CD8-positive, alpha-beta T cell (primary cell): ENCODE measurements at places on chromosomes 12 and 14.

DNA sequence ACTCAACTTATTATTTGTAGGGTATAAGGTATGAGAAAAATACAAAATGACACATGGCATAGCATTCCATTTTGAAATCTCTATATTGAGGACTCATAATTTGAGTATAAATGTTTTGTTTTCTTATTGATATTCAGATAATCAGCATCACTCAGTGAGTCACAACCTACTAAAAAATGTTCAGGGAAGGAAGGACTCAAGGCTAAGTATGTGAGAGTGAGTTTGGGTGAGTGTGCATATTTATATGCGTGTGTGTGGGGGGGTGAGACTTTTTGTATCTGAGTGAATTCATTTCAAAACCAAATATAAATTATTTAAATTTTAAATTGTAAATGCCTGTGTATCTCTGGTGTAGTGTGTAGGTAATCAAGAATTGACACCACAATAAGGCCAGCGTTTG is 87.8 kb upstream of the PRKD1 start:
- no peak for DNase-seq

GRCh38 chr14:36751106-36751505 is 89.4 kb downstream of the PAX9 start:
- no peak for DNase-seq

GRCh38 chr12:54273981-54274380 is 5.9 kb downstream of the CBX5 start:
- no peak for DNase-seq

DNA sequence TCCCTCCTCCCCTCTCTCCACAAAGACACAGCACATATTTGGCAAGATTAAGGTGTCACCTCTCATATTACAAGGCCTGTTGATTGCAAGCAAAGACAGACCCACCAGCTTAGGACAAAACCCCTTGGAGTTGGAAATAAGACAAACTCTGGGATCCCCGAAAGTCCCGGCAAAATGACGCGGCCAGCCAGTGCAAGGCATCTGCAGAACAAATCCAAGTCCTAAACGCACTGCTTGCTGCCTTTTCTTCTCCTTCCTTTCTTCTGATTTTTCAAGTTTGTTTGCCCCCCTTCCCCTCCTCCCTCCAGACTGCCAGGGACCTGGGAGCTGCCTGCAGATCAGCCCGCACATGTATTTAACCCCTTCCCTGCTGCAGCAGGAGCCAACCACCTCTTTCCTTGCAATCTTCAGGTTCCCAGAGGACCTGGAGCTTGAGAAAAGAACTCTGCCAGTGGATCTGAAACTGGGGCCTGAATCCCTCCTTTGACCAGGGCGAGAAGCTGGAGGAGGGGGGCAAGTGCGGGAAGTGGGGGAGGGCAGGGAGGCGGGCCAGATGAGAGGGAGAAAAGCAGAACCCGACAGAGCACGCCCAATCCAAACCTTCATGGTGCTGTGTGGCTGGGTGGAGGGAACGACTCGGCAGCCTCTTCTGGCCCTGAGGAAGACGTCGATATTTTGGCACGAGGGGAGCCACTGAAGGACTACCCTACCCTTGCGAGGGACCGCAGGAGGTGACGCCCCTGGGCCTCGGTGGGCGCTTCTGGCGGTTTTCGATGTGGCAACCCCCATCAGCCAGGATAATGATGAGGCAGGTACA is 2.0 kb upstream of the NTF3 start:
- DNase-seq = no peak

DNA sequence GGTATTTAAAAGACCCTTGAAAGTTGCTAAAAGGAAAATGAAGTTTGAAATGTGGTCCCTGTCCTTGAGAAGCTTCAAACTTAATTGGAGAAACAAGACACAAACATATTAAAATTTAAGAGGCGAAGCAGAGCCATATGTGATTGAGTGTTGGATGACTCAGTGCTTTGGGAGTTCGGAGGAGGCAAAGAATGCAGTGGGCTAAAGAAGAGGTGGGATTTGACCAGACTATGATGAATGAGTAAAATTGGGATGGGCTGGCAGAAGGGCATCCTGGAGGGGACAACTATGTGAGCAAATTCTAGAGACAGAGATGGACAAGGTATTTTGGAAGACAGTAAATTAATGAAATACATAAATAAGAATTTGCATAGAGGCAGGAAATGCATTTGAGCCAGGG is 358.6 kb downstream of the EGLN3 start:
- DNase-seq = no peak

DNA sequence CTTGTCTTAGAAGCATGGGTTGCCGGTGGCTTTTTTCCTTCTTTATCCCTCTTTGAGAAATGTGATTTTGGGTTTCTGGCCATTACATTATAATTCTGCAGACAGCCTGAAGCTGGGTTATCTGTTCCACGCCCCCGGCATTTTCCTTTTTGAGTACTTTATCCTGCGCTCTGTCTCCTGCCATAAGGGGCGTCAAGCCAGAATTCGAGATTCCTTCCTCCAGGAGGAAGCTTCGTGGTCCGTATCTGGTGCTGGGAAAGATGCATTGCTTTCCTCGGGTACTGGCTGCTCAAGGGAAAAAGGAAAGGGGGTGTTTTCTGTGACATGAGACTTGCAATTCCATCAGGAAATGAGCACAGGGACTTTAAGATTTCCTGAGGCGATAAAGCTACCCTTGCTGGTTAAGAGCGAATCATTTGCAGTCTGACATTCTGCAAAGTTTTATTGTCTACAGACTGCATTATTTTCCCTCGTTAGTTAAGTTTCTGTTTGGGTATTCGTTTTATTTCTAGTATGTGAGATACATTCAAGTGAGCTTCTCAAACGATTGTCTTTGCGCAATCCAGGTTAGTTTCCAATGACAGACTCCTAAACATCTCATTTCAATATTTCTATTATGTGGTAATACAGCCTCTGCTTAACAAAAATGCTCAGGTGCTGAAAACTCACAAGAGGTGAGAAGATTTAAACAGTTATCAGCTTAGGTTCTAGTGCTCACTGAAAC is 694 bp downstream of the AKAP5 start:
- peak; percentile 24 for DNase-seq

DNA sequence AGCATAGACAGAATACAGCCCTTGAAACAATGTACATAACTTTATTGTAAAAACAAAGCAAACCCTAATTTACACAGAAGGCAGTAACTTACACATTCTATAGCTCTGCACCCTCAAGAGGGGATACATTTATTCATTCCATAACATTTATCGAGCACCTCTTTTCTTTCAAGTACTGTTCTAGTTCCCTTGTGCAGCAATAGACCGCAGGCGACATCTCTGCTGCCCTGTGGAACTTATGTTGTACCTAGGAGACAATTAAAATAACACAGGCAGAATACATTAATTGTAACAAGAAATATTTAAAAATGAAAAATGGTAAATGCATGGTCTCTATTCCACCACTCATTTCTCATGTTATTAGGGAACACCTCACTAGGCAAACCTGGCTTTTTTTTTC is 1.4 kb upstream of the ARHGDIB start:
- DNase-seq = no peak

GRCh38 chr12:101616027-101616494 is 21.3 kb downstream of the MYBPC1 start:
- no peak for DNase-seq

- no peak for DNase-seq
Measured at GRCh38 chr12:130162745-130163460, 639 bp downstream of the FZD10 start.

GRCh38 chr12:129101816-129102215 is 248.5 kb downstream of the GLT1D1 start:
- no peak for DNase-seq

GRCh38 chr14:68471029-68471963 is 321.6 kb downstream of the ZFP36L1 start:
- DNase-seq = no peak

DNA sequence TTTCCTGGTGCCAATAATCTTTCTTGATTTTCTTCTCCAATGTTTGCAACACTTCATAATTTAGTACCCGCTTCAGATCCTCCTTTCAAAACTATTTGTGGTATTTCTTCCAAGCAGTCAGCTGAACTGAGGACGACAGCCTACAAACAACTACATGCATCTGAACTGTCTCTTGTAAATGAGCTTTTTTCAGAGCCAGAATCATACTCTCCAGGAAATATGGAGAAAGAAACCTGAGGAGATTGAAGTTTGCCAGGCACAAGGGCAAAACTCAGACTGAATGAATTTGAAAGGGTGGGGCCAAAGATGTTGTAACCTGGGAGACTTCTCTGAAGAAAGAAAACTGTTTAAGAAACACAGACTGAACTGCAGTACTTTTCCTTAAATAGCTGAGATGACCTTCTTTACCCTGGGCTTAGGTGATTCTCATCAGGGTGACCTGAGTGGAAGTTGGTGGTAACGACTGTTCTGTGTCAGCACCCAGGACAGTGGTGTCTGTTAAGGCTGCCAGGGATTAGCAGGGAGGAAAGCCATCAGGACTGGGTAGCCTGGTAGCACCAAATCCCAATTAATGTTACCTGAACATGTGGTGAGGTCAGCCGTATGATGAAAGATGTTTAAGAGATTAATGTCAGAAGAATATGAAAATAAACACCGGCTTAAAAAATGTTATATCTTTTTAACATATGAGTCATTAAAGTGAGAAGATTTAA is 95.0 kb downstream of the TGFB3 start:
- no peak for DNase-seq

DNA sequence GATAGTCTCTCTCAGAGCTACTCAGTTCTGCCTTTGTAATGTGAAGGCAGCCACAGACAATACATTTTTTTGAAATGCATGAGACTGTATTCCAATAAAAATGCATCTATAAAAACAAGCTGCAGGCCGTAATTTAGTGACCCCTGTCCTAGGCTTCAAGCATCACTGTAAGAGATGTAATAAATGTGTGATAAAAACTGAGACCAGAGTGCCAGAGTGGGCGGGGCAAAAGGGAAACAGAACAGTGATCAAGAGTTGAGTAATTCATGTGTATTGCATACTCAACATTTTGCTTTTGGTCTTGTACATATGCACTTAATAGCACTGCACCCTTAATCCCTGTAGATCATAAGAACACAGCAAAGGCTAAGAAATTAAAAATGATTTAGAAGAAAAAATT is 743.5 kb downstream of the DIO2 start:
- no peak for DNase-seq

GRCh38 chr12:130011611-130012385 is 108.0 kb upstream of the TMEM132D start:
- DNase-seq = no peak

DNA sequence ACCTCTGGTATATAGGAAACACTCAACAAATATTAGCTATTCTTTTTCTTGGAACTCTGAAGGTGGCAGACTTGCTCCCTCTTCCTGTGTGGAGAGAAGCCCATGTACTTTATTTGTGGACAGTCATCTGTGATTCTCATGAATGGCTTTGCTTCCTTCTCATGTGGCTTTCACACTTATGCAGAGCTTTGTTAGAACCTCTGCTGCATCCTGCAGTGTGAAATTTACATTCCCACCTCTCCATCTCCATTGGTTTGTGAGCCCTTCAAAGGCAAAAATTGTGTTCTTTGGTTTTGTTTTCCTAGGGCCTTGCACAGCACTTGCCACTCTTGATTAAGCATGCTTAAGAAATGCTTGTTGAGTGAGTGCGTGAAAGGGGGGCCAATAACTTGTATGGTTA is 51.9 kb downstream of the BICD1 start:
- DNase-seq = no peak

- DNase-seq = no peak
Measured at GRCh38 chr12:119931402-119931801, 54.3 kb upstream of the CIT start.

DNA sequence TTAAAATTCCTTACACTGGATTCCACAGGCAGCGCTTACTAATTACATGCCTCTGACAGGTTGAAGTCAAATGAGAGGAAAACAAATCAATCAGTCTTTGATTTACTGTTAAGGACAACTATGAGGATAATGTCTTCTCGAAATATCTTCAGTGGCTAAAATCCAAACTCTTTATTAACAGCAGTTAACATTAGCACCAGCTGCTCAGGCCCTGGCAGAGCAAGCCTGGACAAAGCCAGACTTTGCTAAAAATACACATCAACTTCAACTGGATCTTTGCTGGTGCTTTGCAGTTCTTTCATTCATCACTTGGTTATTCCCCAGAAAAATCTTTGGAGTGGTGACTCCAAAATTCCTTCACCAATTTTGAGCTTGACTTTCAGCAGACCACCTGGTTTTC is 98.7 kb downstream of the HECTD4 start:
- no peak for DNase-seq

DNA sequence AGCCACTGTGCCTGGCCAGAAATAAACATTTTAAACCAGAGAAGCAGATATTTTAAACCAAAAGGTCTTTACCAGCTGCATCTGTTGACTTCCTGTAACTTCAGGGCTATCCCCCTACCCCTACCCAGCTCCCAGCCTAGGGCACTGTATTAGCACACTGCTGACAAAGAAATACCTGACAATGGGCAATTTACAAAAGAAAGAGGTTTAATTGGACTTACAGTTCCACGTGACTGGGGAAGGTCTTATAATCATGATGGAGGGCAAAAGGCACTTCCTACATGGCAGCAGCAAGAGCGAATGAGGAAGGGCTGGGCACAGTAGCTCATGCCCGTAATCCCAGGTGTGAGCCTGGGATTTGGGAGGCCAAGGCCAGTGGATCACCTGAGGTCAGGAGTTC is 26.0 kb downstream of the GEMIN2 start:
- no peak for DNase-seq

- no peak for DNase-seq
Measured at GRCh38 chr12:120254809-120255208, 10.7 kb downstream of the PXN start.

GRCh38 chr14:33781236-33781635 is 169.6 kb downstream of the EGLN3 start:
- no peak for DNase-seq

- DNase-seq = no peak
Measured at GRCh38 chr12:107667464-107667863, 18.1 kb upstream of the PWP1 start.

DNA sequence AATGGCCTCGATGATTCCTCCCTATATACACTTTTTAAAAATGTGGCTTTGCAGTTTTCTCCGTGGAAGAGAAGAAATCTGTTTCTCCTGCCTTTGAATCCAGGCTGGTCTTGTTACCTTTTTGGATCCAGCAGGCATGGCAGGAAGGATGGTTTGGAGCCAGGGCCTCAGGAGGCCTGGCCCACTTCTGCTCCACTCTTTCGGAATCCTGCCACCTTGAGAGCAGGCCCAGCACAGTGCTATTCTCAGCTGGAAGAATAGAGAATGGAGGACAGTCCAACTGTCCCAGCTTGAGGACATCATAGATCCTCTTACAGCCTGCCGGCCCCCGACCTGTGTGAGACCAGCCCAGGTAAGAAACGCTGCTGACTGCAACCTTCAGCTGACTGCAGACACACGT is 421.5 kb downstream of the FUT8 start:
- DNase-seq = no peak

- DNase-seq = no peak
Measured at GRCh38 chr14:21022686-21023085, 2.2 kb downstream of the NDRG2 start.

GRCh38 chr14:93959239-93960107 is 16.9 kb downstream of the ASB2 start:
- peak; percentile 91 for DNase-seq
